ENCODE measurements at places on chromosomes 4 and X.

DNA sequence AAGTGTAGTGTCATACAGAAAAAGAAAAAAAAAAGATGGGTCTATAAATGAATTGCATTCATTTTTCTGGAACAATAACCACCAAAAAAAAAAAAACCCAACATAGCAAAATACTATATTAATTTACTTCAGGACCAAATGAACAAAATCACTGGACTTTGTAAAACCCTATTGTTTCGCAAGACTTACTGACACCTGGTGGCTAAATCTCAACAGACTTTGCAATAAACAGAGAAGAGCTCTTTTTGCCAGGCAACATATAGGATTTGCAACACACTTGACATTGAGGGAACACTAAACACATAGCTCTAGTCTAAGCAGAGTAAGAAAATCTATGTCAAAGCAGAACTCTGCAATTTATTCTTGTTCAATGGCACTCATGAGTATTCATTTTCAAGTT, 990.2 kb downstream of the STPG2 start:
- DNase-seq: no peak

DNA sequence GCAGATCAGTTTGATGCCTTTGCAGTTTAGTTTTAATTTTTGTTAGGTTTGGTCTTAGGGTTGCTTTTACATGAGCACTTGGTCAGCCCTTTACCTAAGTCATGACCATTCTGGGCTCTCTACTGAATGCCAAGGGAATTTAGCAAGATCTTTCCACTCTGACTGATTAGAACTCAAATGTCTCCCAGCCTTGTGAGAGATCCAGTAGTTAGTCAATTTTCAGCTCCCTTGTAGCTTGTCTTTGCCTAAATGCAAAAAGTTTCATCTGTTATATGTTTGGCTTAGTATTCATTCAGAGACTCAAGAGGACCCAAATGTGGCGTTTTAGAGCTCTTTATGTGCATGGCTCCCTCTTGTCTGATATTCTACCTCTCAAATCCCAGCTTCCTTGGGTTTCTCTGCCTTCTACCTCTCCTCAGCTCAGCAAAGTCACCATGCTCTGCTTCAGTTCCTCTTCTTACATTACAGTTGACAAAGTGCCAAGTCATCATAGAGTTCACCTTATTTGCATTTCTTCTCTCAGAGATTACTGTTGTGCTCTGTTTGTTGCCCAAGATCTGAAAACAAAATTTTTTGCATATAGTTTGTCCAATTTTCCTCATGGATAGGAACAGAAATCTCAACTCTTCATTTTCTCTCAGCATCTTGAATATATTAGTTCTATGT, 17.5 kb upstream of the JAKMIP1 start:
- no peak for DNase-seq

DNA sequence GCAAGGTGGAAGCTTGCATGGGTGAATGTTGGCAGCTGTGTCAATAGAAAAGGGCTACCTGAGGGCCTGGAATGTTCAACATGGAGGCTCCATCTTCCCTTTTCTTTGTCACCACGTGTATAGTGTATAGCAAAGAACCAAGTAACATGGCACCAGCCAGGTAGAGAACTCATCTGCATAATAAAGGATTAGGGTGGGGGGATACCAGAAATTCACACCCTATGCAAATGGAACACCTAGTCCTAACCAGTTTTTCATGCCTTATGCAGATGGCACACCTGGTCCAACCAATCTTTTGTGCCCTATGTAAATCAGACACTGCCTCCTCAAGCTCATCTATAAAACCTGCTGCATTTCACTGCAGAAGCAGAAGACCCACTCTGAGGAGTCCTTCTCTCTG, 169.6 kb upstream of the GLRA2 start:
- DNase-seq: no peak

DNA sequence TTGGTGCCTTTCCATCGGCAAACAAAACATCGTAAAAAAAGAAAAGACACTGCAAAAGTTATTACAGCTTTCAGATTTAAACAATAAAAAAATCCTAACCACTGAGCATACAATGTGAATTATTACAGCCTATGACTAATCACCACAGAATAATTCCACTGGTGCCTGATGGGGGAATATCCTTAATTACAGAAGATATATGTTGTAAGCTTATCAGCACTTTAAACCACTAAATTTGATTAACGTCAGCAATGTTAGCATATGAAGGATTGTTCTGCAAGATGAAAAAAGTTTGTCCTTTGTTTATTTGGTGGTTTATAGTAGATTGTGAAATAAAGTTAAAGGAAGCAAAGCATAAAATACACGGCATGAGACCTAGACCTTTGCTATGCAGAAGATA, 210.2 kb upstream of the ADAMTS3 start:
- DNase-seq: no peak

- no peak for DNase-seq
These were observed 53.9 kb downstream of the SPINK2 start for GRCh38 chr4:56767567-56767966.

GRCh38 chrX:68827256-68827655, 1.6 kb upstream of the EFNB1 start:
- DNase-seq: no peak

DNA sequence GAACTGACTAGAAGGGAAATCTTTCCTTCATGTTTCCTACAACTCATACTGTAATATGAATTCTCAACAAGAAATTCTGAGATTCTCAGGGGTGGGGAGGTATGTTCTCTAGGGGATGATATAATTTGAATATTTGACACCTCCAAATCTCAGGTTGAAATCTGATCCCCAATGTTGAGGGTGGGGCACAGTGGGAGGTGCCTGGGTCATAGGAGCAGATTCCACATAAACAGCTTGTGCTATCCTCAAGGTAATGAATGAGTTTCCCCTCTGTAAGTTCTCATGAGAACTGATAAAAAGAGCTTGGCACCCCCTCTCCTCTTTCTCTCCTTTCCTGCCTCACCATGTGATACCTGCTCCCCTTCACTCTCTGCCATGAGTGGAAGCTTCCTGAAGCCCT, 21.5 kb downstream of the FBXW7 start:
- DNase-seq: no peak

- DNase-seq: no peak
These were observed 19.1 kb downstream of the FGFRL1 start for GRCh38 chr4:1030559-1030958.

DNA sequence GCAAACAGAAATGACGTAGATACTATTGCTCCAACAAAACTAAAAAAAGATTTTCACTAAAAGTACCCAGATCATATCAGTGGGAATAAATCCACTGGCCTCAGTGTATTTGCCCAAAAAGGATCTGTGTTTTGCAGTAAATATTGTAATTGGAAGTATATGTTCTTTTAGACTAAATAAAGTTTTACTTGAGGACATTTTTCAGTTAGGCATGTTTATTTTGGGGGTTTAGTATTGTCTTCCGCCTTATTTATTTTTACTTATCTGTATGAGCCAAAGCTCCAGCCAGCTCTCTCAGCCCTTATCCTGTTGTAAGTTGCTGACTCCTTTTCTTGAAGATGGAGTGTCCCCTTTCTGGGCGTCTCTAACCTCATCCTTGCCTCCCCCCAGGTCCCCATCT, 49.8 kb downstream of the PTTG2 start:
- DNase-seq: no peak

DNA sequence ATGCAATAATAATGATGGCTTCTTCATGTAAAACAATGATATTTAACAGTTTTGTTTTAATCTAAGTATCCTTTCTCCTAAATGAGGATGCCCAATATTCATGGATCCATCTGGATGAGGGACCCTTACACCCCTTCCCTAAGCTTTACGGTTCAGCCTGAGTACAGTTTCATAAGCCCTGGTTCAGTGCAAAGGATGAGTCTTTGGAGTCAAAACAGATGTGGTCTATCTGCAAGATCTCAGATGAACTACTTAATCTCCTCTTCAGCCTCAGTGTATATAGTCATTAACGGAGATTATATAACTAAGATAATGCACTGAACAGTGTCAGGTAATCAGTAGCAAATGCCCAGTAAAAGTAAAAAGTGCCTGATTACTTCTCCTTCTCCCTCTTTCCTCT, 22.1 kb downstream of the ANXA5 start:
- DNase-seq: no peak

GRCh38 chr4:121073004-121073435, 685 bp upstream of the NDNF start:
- no peak for DNase-seq

DNA sequence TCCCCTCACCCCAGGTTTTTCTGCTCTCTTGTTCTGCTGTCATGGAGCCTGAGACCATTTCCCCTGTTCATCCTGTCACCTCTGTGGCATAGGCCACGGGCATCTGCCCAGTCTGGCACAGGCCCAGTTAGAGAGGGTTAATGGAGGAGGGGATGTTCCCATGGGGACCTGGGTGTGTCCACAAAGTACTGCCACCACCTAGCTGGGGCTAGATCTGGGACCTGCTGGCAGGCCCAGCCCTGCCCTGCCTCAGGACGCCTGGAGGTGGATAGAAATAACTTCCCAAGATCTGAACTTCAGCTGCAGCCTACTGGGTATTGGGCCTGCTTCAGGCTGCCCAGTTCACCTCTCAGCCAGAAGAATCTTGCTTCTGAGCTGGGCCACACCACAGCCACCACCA, 13.5 kb downstream of the EFNB1 start:
- DNase-seq: no peak

DNA sequence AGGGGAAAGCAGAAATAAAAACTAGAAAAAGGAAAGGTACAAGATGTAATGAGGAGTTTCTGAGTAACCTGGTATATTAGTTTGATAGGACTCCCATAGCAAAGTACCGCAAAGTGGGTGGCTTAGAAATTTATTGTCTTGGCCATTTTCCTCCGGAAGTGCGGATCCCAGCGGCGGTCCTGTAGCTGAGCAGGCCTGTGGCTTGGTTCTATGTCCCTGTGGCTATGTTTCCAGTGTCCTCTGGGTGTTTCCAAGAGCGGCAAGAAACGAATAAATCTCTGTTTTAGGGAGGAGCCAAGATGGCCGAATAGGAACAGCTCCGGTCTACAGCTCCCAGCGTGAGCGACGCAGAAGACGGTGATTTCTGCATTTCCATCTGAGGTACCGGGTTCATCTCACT, 44.0 kb upstream of the LDB2 start:
- DNase-seq: no peak

DNA sequence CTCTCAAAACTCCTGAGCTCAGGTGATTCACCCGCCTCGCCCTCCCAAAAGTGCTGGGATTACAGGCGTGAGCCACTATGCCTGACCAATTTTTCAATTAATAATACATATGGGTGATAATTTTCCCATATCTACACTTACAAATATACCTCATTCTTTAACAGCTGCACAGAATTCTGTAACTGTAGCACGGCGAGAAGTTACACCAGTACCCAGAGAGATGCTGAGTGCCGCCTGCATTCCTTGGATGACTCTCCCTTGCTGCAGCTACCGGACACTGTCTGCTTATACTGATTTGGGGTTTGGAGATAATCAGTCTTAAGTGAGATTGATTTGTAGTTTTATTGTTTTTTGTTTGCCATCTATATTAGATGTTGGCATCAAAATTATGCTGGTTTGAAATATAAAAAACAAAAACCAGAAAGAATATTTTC, 5.8 kb downstream of the TIFA start:
- no peak for DNase-seq

DNA sequence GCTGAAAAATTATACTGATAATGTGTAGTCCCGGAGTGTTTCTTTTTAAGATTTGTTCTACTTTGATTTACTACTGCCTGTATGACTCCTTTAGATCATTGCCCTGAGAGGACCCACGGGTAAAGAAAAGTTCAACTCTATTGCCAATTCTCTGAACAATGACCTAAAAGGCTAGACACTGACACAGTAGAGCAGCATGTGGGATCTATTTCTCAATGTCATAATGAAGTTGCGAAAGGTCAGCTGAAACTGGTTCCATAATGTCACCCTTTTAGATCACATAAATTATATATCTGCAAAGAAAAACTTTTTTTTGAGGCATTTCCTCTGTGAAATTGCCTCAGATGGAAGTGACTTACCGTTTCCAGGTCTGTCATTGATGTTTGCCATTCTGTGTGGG, 67.4 kb downstream of the GLRB start:
- DNase-seq: no peak

- no peak for DNase-seq
These were observed 570.4 kb downstream of the PRR32 start for GRCh38 chrX:127389900-127390299.

GRCh38 chr4:86091201-86091600, 268.7 kb downstream of the MAPK10 start:
- DNase-seq: no peak

DNA sequence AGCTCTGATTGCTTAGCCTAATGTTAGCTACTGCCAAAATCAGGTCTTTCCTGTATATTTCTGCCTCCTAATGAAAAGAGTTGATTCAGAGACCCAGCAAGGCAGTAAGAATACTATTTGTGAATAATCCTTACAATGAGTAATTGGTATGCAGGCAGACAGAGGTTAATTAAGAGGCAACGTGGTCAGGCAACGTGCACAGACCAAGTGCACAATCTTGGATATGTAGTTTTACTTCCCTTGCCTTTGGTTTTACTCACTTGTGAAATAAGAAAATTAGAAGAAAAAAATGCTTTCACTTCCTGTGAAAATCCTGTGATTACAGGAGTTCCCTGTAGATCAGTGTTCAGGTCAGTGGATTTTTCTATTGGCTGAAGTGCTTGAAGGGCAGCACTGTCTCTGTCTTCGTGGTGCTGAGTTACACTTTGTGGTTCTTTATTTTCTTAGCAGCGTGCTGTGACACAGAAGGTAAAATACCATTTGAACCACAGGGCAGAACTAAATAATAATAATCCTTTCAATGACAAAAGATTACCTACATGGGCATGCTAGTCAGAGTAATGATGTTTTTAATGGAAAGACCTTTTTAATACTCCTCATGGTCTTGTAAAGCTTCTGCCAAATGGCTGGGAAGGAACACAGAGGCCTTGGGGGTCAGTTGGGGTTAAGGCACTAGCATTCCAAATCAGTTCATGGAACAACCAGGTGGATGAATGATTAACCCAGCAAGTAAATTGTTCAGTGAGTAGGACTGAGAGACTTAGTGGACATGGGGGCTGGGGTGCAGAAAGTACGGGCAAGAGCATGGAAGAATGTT, 430.9 kb downstream of the MAPK10 start:
- no peak for DNase-seq

DNA sequence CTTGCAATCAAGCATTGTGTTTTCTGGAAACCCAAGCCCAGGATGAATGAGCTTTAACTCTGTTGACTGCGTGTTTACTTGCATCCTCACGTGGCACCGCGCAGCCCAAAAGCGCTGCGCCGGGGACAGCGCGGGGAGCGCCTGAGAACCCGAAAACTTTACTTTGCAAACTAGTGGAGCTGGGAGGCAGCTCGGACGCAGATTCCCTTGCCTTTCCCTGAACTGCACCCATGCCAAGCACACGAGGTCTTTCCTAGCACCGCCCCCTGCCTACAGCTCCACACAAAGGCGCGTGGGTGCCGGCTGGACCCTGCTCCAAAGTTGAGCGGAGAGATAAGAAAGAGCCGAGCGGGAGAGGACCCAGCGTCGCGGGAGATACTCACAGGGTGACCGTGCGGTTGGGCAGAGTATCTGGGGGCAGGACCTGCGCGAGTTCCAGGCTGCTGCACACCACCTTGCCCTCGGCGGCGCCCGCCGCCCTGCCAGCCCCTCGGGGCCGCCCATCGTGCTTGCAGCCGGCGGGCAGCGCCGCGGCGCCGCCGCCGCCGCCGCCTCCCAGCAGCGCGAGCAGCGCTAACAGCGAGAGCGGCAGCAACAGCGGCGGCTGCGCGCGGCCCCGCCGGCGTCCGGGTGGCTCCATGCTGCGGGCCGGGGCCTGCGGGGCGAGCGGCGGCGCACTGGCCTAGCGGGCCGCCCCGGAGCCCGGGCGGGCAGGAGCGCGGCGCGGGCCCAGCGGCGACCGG, 550 bp downstream of the ADGRA3 start:
- no peak for DNase-seq

Data from stimulated activated CD8-positive, alpha-beta memory T cell treated with anti-CD3 and anti-CD28 coated beads, Interleukin-7, amount 100 ng/mL, for 1 hour (primary cell).